ENCODE measurements at places on chromosomes 7 and 10. TPM values are rescaled to one million over a fixed set of nuclear protein-coding genes. Genes with fewer than 3 reads are reported as not detected.

RABGEF1 gene
- total RNA-seq = 19.1 TPM

SHTN1 gene
- total RNA-seq = 3.0 TPM

DNA sequence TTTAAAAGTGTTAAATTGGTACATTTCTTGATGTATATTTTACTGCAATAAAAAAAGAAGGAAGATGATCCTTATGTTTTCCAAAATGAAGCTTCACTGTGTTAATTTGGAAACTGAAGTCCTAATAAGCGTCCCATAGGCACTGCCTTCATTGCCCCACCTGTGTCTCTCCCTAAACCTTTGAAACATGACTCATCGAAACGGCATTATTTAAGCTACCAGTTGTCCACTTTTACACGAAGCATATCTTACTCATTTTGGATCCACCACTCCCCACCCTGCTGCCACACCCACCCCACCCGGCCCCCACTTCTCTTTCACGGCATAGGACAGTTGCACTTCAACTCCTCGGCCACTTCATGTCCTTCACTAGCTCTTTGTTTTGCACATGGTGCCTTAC lies 85.5 kb downstream of the KIAA1549 start:
- no peak for DNase-seq

DNA sequence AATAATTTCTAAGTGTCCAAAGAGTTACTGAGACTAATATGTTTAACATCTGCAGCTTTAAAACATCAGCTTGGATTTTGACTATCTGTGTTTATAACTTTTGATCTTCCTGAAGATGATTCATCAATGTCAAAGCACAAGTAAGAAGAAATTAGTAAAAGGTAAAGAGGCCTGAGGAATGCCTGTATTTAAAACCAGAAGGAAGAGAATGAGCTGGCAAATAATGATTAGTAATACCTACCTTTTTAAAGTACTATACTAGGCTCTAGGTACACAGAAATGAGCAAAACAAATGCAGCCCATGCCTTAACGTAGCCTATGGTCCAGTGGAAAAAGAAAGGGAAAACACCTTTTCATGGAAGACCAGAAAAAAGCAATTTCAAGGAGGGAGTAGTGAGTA lies 158.0 kb downstream of the KCND2 start:
- no peak for DNase-seq

PRLHR gene
- not detected for total RNA-seq

CDNF gene
- 2.3 TPM for total RNA-seq

Measured in cardiac septum (tissue), 1 donor.